Osteocyte (in vitro differentiated cells): ENCODE measurements at places on chromosomes 12 and 14. TPM values are rescaled to one million over a fixed set of nuclear protein-coding genes. Genes with fewer than 3 reads are reported as not detected.

- DNase-seq = no peak
Measured at GRCh38 chr14:22668417-22668816, 24.3 kb upstream of the OR6J1 start.

The CLBA1 gene
- total RNA-seq = 7.5 and 7.7 TPM in 2 replicates

The AGAP2 gene
- total RNA-seq = 2.4 and 2.6 TPM in 2 replicates

DNA sequence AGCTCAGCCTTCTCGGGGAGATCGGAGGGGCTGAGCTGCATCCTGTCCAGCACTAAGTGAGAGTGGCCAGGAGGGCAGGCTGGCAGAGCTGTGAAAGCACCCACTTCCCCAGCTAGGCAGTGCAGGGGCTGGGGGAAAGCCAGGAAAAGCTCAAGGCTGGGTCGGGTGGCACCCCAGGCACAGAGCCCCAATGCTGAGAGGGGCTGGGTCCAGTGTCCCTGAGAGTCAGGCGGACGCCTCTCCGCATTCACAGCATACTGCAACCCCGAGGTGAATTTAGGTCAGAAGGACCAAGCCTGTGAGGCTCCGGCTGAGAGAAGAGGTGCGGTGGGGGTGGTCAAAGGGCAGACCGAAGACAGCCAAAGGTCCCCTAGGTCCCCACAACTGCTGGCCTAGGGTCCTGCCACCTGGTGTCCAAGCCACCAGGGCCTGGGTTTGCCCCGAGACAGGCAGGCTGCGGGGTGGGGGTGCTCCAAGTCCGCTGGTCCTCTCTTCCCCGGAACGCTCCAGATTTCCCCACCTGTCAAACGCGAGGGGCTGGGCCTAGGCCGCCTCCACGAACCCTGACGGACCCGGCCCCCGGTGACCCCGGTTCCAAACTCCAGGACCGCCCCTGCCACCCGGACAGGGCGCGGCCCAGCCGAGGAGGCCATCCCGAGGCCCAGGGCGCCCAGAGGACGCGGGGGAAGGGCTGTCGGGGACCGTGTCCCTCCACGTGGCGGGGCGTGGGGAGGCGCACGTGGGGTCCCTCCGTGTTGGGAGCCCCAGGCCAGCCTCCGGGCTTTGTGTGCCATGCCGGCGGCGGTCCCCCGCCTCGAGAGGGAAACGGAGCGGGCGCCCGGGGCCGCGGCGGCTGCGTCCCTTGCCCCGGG is 527 bp downstream of the CAMKK2 start:
- no peak for DNase-seq

DNA sequence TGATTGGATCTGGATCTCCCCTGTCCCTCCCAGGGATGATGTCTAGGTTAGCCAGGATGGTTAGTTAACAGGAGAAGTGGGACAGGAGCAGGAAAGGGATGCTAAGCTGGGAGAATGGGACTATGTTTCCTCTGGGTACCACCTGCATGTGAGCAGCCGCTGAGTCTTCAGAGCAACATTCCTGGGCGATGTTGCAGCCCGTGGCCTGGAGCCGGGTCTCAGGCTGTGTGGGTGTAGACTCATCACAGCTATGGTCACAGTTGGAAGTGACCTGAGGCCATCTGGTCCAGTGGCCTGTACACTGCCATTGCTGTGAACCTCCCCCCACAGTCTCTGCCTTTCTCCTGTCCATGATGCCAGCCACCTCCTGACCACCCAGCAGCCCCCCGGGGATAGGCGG is 422.6 kb downstream of the DPF3 start:
- DNase-seq = no peak

DNA sequence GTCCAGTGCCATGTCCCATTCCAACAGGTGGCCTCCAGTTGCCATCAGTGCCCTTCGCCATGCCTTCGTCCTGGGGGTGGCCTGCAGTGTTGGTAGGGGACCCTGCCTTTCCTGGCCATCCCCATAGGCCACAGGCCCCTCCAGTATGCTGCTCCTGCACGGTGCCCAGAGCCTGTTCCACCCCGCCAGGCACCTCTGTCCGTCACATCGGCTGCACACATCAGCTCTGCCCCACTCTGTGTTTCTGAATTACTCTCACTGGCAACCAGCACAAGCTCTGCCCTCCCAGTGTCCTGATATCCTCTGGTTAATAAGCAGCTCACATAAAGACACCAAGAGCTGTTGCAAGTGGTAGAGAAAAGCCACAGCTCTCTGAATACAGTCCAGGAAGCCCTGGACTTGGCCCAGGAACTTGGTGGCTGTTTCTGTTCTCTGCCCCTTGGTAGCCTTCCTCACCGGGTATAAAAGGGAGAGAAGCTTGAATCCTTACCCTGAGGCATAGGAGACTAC is 31.3 kb upstream of the ATP2A2 start:
- no peak for DNase-seq

DNA sequence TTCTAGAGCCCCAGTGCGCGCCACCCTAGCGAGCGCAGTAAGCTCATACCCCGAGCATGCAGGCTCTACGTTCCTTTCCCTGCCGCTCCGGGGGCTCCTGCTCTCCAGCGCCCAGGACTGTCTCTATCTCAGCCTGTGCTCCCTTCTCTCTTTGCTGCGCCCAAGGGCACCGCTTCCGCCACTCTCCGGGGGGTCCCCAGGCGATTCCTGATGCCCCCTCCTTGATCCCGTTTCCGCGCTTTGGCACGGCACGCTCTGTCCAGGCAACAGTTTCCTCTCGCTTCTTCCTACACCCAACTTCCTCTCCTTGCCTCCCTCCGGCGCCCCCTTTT is 791 bp downstream of the TMEM233 start:
- no peak for DNase-seq

- no peak for DNase-seq
Measured at GRCh38 chr12:69313209-69313608, 35.0 kb upstream of the LYZ start.

The ATG14 gene
- 13.8 and 14.5 TPM in 2 replicates for total RNA-seq

DNA sequence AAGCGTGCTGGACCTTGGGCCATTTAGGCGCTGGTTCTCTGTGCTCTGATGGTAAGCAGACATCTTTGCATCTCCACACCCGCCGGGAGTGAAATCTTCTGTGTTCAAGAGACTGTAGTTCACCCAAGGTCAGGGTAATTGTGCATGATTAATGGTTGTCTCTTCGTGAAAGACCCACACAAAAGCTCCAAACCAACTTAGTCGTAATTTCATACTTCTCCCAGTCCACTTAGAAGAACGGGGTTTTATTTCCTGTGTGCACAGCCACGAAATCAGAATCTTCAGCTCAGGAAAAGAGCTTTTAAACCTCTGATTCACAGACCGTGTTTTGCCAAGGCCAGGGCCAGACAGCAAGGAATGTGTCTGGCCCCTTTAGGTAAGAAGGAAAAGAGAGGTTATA is 640.9 kb downstream of the MED13L start:
- no peak for DNase-seq

- no peak for DNase-seq
Measured at GRCh38 chr12:123049398-123050240, 69.1 kb downstream of the ARL6IP4 start.

DNA sequence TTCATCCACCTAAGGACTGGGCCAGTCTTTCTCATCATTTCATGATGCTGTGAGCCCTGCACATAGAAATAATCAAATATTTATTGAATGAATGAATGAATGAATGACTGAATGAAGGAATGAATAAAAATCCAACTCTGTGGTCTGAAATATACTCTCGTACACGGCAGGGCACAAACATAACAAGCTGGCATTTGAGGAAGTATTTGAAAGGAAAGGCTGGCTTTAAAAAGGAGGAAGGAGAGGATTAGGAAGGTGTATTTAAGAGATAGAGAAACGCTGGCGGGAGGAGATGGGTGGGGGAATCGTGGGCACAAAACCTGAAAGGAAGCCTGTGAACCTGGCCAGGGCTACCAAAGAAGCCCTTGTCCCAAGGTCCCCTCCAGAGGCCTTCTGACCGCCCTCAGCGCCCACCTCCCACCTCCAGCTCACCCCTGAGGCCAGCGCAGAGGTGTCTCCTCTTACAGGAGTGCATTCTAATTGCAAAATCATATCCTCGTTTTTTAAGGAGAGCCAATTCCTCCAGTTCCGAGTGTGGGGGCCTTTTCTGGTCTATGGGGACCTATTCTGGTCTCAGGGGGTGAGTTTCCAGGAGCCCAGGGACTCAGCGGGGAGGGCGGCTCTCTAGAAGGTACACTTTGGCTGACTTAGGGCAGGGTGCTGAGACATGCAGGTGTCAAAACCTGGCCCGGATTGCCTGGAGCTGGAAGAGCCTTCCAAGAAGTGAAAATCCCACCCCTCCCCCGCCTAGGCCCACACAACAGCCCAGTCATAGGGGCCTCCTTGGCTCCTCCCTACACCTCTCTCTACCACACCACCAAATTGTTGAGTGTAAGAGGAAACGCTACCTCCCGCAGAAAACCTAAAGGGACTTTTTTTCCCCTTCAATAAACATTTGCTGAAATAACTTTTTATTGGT is 8.7 kb upstream of the JDP2 start:
- no peak for DNase-seq

GRCh38 chr12:75831402-75831801 is 200.2 kb downstream of the PHLDA1 start:
- DNase-seq = no peak

The TMEM63C gene
- total RNA-seq = 0.11 and 0.39 TPM in 2 replicates

The ASPG gene
- total RNA-seq = not detected in 2 replicates

GRCh38 chr12:122350141-122350848 is 72.2 kb downstream of the CLIP1 start:
- DNase-seq = no peak

GRCh38 chr12:38258411-38258810 is 58.2 kb upstream of the ALG10B start:
- no peak for DNase-seq

The IGF1 gene
- 0.21 and 0.40 TPM in 2 replicates for total RNA-seq

- DNase-seq = no peak
Measured at GRCh38 chr14:68127166-68127565, 307.6 kb downstream of the RAD51B start.

The TSHR gene
- not detected in 2 replicates for total RNA-seq

- no peak for DNase-seq
Measured at GRCh38 chr12:6083601-6084000, 40.9 kb downstream of the VWF start.

The RCOR1 gene
- 23.6 and 27.4 TPM in 2 replicates for total RNA-seq

DNA sequence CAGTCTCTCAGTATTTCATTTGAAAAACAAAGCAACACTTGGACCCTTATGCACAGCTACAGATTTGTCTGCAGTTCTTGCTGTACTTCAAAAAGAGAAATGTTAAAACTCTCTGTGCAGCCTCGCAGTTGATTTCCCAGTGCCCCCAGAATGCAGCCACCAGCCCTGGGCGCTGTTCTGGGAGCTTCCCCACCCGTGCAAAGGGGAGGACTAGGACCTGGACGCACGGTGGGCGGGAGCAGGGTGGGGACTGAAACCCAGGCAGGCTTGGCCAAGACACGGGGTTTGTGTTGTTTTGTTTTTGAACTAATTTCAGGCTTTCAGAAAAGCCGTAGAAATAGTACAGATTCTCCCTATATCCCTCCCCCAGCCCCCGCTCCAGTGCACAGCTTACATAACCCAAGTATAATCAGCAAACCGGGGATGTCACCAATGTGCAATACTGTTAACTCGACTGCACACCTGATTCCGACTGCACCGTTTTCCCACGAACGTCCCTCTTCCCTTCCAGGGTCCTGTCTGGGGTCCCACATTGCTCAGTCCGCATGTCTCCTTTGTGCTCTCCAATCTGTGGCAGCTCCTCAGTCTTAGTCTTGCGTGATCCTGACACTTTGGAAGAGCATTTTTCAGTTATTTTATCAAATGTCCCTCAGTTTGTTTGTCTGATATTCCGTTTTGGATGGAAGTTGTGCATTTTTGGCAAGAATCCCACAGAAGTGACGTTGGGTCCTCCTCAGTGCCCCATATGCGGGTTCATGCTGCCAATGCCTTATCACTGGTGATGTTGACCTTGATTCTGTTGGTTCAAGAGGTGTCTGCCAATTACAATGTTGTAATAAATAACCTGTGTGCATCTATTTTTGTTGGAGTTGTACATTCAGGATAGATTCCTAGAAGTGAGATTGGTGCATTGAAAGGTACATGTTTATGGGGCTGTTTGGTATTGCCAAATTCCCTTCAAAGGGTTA is 95.9 kb downstream of the SETD3 start:
- no peak for DNase-seq

- no peak for DNase-seq
Measured at GRCh38 chr12:43294916-43295315, 257.1 kb downstream of the ADAMTS20 start.

- DNase-seq = no peak
Measured at GRCh38 chr12:129538137-129538536, 365.7 kb downstream of the TMEM132D start.

The CHMP4A gene
- total RNA-seq = 38.1 and 45.3 TPM in 2 replicates

DNA sequence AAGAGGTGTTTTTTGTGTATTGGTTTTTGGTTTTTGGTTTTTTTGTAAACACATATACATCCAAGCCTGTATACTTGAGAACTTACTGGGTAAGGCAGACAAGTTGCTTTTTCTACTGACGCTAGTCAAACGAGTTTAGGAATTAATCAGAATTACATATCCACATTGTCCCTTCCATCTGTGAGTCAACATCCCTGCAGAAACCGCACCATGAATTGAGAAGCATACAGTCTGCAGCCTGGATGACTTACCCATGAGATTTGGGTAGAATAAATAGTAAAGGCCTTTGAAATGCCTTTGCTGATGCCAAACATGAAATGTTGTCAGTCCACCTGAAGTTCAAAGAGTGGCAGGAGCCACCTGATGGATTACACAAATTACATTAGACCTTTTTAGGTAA is 21.4 kb upstream of the C12orf42 start:
- no peak for DNase-seq

The NID2 gene
- 58.5 and 62.9 TPM in 2 replicates for total RNA-seq

DNA sequence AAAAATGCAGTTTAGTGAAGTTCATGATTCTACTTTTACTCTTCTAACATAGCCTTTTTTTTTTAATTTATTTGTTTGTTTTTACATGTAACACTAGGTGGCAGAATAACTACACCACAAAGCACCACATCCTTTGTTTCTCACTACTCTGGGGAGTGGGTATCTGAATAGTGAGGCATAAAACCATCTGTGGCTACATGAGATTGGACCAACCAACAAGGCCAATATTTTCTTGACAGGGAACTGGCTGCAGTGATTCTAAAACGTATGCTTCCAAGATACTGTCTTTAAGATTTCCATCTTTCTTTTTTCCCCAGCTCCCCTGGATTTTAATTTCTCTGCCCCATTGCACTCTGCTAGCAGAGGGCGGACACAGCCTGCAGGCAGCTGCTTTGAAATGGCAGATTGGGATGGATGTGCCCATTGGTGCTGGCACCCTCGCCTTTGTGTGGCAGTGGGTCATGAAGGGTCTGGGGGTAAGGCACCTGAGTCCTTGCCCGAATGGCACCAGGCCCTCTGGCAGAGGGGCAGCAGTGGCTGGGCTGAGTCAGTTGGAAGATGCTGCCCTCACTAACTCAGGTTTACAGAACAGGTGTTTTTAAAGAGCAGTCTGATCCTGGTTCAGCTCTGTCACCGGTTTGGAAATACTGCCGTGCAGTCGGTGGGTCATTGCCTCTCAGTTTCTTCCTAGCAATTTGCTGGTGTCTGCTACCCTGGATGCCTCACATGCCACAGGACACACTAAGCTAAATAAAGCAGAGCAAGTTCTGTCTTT is 429.1 kb downstream of the RAD51B start:
- DNase-seq = no peak

- DNase-seq = no peak
Measured at GRCh38 chr14:61720294-61720661, 25.0 kb downstream of the HIF1A start.

The CKAP4 gene
- total RNA-seq = 182 and 197 TPM in 2 replicates
